ENCODE measurements at places on chromosomes 3 and 15. TPM values are rescaled to one million over a fixed set of nuclear protein-coding genes. Genes with fewer than 3 reads are reported as not detected.

Gene GOLGA6L4
- 2.8 TPM for total RNA-seq

Gene CPEB1
- total RNA-seq: 0.87 TPM

Gene PRTG
- total RNA-seq: 10.8 TPM

GRCh38 chr3:174132006-174132405, 727.1 kb upstream of the NAALADL2 start:
- no peak for DNase-seq

DNA sequence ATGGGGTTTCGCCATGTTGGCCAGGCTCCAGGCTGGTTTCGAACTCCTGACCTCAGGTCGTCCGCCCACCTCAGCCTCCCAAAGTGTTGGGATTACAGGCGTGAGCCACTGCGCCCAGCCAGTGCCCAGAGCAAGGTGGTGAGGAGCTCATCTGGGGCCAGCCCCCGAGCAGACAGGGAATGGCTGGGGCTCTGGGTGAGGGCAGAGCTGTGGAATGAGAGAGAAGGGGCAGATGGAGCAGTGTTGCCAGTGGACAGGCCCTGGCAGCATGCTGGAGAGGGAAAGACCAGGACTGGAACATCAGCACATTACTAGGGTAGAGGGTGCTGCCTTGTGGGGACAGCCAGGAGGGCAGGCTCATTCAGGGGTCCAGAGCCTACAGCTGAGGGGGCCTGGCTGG, 37.1 kb upstream of the LIMD1 start:
- DNase-seq: no peak

- DNase-seq: no peak
These were observed 33.9 kb downstream of the SNRK start for GRCh38 chr3:43320288-43320687.

GRCh38 chr15:34606545-34606944, 23.1 kb upstream of the GOLGA8B start:
- no peak for DNase-seq

- DNase-seq: no peak
These were observed 21.8 kb upstream of the KLHL24 start for GRCh38 chr3:183613366-183614285.

All from hepatocyte (in vitro differentiated cells).